Naive B cell (primary cell): ENCODE measurements at places on chromosomes 4 and X.

DNA sequence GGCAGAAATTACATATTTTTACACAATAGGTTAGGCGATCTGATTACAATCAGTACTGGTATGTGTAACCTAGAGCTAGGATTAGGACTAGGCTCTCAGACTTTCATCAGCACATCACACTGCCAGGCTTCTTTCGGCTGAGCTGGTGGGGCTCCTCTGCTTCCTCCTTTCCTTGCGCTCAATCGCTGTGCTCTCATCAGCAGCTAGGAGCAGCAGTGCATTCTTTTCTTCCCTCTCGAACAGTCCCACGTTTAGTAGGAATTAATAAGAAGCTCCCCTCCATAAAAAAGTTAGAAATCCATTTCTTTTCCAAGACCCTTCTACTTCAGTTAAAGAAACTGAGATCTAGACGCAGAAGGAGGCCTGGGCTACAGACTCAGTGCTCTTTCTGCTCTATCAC lies 350.4 kb downstream of the SPRY1 start:
- DNase-seq = no peak

- no peak for DNase-seq
Observed at GRCh38 chrX:18549643-18550042, 122.3 kb downstream of the RS1 start.

GRCh38 chrX:101764538-101764937 lies 104.9 kb upstream of the ARMCX2 start:
- DNase-seq = no peak

DNA sequence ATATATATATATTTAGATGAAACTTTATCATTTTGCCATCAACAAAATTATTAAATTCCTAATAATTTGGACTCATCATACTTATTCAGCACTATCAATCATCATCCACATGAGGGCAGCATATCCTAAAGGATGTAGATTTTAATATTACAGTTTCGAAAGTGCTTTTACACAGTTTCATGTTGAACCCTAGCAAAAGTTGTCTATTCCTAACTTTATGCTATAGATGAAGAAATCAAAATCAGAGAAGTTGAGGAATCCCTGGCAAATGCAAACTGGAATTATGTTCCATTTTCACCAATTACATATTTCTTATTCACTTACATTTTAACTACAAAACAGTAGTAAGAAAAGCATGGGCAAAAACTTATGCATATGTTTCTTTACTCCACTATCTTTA lies 36.6 kb upstream of the UGT2A1 start:
- no peak for DNase-seq

GRCh38 chrX:101430457-101431078 lies 22.5 kb downstream of the HNRNPH2 start:
- DNase-seq = no peak

DNA sequence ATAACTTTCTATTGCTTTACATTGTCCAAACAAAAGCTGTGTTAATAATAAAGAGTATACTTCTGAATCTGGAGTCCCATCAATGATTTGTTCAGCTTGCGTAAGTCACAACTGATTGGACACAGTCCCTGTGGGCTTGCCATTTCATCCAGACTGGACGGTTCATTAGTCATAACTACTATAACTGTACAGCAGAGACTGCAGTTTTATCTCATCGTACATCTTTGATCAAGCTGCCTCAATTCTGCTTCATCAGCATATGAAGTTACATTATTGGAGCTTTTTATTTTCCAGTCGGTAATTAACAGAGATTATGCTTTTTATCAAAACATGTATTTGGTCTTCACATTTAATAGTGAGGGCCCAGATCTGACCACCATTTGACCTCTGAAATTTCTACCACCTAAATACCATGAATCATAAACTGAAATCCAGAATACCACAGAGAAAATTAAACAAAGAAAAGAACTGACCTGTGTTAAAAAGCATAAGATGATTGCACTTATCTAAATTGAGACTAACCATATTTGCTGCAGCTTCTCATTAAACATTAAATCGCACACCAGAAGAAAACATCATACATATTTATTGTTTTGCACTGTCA lies 12.5 kb upstream of the MAB21L2 start:
- DNase-seq = no peak

DNA sequence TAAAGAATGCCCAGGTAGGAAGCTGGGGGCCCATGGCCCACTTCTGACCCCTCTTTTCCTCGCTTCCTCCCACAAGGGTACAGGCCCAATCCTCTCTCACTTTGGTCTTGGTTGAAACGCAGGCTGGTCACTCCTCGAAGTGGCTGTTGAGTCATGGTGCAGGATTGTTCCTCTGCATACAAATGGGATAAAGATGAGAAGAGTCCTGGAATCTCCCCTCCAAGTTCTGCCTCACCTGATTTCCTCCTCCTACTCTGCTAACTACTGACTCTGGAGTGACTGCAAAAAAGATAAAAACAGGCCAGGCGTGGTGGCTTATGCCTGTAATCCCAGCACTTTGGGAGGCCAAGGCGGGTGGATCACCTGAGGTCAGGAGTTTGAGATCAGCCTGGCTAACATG lies 1.7 kb downstream of the WDR45 start:
- no peak for DNase-seq
